AG20443 (cell line): ENCODE measurements at places on chromosomes 1 and 21.

GRCh38 chr1:89566761-89567174 lies 42.1 kb downstream of the LRRC8B start:
- DNase-seq: no peak

DNA sequence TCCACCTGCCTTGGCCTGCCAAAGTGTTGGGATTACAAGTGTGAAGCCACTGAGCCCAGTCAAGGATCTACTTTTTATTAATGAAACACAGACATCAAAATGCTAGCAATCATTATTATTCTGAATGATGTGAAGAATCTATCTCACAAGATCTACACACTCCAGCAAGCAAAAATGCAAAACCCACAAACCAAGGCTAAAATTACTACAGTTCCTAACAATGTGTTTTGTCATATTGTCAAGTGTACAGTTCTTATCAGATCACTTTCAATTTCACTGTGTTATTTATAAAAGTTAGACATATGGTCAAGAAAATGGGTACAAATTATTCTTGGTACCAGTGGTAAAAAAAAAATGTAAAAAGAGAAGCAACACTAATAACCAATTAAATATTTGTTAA lies 61.3 kb upstream of the SDC3 start:
- DNase-seq: no peak

DNA sequence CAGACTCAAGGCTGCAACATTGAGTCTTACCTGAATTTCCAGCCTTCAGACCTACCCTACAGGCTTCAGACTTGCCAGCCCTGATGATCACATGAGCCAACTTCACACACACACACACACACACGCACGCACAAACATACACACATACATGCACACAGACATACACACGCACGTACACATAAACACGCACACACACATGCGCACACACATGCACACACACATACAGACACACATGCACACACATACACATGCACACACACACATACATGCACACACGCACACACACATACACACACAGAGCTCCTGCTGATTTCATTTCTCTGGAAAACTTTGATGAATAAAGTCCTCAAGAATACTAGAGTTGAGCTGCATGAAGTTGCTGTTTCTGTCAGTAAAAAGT lies 78.3 kb upstream of the SLC2A1 start:
- no peak for DNase-seq

DNA sequence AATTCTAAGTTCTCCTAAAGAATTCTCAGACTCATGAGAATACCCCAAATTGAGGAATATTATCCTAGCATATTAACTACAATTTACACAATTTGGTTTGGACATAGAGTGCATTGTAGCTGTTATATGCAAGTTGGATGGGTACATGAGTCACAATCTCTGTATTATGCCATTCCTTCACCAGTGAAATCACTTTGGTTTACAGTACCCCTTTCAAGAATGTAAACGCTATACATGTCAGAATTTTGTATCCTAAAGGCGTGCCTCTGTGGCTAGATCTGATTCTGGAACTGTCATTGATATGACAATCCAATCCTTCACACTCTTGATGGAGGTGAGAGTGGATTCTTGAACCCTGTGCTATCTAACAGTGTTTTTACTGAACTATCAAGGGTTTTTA lies 6.7 kb upstream of the IL10RB start:
- no peak for DNase-seq

- no peak for DNase-seq
Observed at GRCh38 chr1:211882381-211883004, 51.9 kb upstream of the LPGAT1 start.

- peak; percentile 75 for DNase-seq
Observed at GRCh38 chr1:111789666-111790316, 34.1 kb downstream of the DDX20 start.

GRCh38 chr1:235867903-235868469 lies 1.3 kb upstream of the LYST start:
- DNase-seq: no peak

- no peak for DNase-seq
Observed at GRCh38 chr1:4599951-4600481, 54.4 kb upstream of the AJAP1 start.

GRCh38 chr1:11878891-11879190 lies 20.1 kb upstream of the NPPB start:
- no peak for DNase-seq

GRCh38 chr1:88662723-88663122 lies 21.4 kb upstream of the PKN2 start:
- no peak for DNase-seq

DNA sequence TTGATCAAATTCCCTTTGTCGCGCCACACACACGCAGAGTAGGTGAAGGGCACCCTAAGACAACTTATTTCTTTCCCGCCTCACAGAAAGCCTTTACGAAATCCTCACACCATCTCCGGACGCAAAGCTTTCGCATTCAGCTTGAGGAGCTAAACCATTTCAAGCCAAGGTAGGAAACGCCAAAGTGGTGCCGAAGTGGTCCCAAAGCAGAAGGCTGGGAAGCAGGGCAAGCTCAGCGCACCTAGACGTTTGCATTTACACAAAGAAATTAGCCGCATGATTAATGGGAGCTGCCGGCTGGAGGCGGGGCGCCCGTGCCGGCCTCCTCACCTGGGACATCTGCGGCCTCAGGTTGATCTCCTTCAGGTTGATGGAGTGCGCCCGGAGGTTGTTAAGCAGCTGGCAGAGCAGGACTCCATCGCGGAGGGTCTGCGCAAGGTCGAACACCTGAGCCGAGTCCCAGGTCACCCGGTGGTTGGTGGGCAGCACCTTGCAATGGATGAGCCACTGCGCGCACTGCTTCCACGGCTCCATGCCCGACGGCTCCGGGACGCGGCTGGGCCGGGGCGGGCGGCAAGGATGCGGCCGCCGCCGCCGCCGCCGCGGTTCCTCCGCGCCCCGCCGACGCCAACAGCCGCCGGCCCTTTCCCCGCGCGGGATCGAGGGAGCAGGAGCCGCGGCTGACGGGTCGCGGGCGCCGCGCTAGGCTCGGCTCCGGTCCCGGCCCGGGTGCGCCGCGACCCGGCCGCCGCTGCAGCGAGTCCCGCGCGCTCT lies 457 bp downstream of the VAV3 start:
- DNase-seq: peak; percentile 11

DNA sequence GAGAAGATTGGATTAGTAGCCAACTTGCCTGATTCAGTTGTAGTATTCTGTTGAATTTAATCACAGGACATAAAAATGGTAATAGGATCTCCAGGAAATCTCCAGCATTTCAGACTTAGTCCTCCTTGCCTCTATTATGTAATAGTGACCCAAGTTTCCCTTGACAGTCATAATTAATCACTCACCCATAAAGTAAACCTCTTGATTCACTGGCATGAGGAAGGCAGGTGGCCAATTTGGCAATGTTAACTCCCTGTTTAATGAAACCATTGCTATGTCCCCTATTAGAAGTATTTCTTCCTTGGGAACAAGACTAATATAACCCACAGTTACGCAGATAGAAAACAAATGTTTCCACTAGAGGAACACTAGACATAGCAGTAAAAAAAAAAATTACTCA lies 604.8 kb upstream of the CXADR start:
- peak; percentile 8 for DNase-seq

DNA sequence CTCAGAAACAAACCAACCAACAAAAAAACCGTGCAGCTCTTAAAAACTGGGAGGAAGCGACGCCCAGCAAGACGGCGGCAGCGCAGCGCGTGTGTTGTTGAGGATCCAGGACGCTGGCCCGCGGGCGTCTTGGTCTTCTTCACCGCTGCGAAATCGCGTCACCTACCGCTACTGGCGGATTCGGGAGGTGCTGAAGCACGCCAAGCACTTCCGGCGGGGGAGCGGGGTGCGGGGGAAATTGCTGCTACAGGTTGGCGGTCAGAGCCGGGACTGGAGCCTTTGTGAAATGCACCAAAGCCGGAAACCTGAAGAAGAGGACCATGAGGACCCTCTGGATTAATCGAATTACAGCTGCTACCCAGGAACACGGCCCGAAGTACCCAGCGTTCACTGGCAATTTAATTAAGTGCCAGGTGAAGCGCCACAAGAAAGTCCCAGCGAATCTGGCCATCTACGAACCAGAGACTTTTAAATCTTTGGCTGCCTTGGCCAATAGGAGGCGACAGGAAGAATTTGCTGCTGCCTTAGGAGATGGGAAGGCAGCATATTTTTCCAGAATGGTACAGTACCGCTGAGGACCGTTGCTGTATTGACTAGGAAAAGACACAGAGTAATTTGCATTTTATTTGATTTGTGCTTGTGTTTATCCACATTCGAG lies 11.9 kb upstream of the RIPPLY3 start:
- DNase-seq: no peak

- peak; percentile 58 for DNase-seq
Observed at GRCh38 chr1:37605806-37606474, 10.2 kb upstream of the GNL2 start.

GRCh38 chr1:177783051-177783450 lies 186.8 kb downstream of the SEC16B start:
- DNase-seq: no peak

- DNase-seq: no peak
Observed at GRCh38 chr1:179788259-179788658, 45.2 kb downstream of the FAM163A start.

DNA sequence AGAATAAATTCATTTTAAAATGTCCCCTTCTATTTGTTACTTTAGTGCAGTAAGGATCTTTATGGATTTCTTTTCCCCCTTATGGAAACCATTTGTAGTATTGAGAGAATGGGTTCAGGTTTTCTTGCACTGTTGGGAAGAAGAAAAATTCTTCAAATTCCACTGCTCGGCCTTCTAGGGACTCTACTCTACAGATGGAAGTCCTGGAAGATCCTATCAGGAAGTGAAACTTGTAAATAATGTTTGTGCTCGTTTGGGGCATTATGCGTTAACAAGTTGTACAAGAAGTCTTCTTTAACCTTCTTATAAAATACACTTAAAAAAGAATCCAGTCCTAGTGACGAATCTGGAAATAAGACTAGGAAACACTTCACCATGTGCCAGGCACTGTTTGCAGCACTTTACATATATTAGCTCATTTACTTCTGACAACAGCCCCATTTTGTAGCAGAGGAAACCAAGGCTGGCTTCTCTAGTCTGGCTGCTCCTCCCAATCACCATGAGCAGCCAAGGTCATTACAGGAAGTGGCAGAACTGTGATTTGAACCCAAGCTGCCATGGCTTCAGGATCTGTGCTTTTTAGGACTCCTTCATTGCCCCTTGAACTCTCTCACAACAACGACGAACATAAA lies 11.8 kb downstream of the LRRC8D start:
- no peak for DNase-seq

- peak; percentile 83 for DNase-seq
Observed at GRCh38 chr1:234478152-234478480, 863 bp downstream of the TARBP1 start.

- peak; percentile 31 for DNase-seq
Observed at GRCh38 chr1:15426492-15427279, 11.6 kb upstream of the CTRC start.

DNA sequence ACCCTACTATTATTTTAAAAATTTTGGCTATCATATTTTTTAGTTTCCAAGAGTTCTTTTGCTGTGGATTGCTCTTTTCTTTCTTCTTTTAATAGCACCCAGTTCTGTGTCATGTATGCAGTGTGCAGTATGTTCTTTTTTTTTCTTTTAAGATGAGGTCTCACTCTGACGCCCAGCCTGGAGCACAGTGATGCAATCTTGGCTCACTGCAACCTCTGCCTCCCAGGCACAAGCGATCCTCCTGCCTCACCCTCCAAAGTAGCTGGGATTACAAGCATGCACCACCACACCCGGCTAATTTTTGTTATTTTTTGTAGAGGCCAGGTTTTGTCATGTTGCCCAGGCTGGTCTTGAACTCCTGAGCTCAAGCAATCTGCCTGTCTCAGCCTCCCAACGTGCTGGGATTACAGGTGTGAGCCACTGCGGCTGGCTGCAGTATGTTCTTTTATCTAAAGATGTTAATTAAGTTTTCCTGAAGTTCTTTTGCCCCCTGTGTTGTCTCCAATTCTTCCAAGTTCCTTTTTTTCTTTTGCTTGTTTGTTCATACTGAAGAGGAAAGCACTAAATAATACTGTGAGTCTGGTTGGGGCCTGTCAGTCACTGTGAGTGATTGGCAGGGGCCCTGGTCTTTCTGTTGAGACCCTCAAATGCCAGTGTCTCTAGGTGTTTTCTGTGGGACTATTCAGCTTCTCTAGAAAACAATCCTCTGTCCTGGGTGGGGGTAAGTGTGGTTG lies 17.5 kb upstream of the TTC22 start:
- DNase-seq: no peak

- DNase-seq: no peak
Observed at GRCh38 chr1:221708076-221708571, 33.8 kb downstream of the DUSP10 start.

- no peak for DNase-seq
Observed at GRCh38 chr1:86951430-86951829, 37.0 kb downstream of the HS2ST1 start.

GRCh38 chr1:93339171-93339697 lies 6.5 kb upstream of the DR1 start:
- DNase-seq: no peak

DNA sequence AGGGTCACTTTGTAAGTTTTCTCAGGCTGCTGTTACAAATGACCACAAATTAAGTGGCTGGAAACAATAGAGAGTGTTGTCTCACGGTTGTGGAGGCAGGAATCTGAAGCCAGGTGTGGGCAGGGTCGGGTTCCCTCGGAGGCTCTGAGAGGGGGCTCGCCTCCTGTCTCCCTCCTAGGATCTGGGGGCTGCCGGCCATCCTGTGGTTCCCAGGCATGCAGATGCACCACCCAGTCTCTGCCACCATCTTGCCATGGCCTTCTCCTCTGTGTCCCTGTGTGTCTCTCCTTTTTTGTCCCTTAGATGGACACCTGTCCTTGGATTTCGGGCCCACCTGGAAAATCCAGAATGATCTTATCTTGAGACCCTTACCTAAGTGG lies 4.8 kb downstream of the TP73 start:
- DNase-seq: no peak

DNA sequence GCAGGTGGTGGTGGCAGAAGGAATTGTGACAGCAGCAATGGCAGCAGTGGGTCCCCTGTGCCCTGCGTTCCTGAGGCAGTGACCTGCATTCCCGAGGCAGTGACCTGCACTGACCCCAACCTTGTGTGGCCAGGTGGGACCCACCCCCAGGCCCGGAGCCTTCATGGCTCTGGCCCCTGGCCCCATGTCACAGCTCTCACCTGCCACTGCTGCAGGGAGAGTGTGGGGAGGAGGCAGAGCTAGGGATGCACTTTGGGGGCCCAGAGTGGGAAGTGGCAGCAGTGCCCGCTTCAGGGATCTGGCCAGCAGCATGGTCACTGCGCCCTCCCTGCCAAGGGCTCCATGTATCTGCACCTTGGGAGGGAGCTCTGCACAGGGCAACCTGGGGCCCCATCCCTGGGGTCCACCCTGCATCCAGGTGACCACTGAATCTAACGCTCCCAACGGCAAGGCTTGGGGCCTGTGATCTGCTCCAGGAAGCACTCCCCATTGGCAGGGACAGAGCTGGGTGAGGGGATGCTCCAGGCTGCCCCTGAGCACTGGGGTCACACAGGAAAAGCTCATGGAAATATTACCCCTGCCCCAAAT lies 618.6 kb downstream of the RWDD3 start:
- DNase-seq: no peak

GRCh38 chr1:166944186-166944967 lies 31.0 kb downstream of the ILDR2 start:
- peak; percentile 21 for DNase-seq
